ENCODE measurements at places on chromosomes 2 and 18.

GRCh38 chr2:156457523-156458517 lies 21.6 kb downstream of the GPD2 start:
- no peak for DNase-seq

DNA sequence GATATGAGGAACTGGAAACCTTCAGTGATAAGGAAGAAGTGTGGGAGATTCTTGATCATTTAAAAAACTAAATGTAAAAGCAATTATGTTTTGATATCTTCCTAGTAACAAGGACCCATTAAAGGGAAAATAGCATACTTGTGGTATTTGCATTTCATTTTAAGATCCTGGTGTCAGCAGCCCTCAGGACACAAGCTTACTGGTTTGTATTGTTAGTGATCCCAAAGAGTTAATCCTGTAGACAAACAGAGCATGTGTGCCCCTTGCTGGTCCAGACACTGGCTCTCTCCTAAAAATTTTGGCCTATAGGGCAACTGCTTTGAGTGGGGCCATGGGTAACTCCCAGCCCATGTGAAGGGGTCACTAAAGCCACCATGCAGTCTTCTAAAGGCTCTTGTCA lies 101.1 kb upstream of the TFCP2L1 start:
- DNase-seq, result no peak

GRCh38 chr2:85777441-85777861 lies 23.7 kb downstream of the ATOH8 start:
- DNase-seq, result no peak

GRCh38 chr2:159960414-159960813 lies 102.0 kb downstream of the PLA2R1 start:
- DNase-seq, result no peak

DNA sequence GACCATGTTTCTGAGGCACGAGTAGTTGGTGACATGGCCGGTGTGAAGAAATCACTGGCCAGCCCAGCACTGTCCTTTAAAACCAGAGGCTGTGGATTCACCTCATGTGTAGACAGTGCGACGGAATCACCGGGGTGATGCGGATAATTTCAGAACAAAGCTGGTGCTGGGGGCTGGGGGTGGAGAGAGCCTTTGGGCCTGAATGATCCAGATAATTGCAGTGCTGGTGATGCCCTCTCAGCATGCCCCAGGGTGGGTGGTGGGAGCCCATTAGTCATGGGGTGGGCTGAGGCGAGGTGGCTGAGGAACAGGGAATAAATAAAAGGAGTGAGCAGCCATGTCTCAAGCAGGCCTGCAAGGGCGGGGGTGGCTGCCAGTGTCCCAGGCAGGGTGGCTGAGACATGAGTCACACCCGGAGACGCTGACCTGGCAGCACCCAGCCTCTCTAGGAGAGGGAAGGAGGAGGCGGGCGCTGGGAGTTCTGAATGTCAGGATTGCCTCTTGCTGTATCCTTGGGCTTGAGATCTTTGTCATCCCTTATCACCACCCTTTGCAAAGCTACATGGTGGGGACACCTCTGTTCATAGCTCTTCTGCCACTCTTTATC lies 151.1 kb upstream of the MSH6 start:
- DNase-seq, result no peak

DNA sequence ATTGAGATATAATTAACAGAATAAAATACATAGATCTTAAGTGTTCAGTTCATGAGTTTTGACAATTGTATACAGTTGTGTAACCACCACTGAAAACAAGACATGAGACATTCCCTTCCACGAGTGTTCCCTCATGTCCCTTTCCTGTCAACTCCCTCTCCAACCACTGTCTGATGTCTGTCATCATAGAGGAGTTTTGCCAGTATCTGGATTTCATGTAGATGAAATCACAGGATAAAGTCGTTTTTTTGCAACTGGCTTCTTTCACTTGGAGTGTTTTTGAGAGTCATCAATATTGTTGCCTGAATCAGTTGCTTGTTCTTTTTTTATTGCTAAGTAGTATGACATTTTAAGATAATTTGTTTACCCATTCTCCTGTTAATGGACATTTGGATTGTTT lies 52.7 kb downstream of the RBMS1 start:
- DNase-seq, result peak; percentile 72

- DNase-seq, result no peak
These were observed 83.1 kb upstream of the LRRTM4 start for GRCh38 chr2:77604953-77605929.

GRCh38 chr18:74063557-74063956 lies 84.1 kb downstream of the FBXO15 start:
- no peak for DNase-seq

GRCh38 chr2:160984426-160985077 lies 175.7 kb upstream of the TANK start:
- no peak for DNase-seq

GRCh38 chr18:9285604-9286003 lies 49.0 kb upstream of the TWSG1 start:
- no peak for DNase-seq

DNA sequence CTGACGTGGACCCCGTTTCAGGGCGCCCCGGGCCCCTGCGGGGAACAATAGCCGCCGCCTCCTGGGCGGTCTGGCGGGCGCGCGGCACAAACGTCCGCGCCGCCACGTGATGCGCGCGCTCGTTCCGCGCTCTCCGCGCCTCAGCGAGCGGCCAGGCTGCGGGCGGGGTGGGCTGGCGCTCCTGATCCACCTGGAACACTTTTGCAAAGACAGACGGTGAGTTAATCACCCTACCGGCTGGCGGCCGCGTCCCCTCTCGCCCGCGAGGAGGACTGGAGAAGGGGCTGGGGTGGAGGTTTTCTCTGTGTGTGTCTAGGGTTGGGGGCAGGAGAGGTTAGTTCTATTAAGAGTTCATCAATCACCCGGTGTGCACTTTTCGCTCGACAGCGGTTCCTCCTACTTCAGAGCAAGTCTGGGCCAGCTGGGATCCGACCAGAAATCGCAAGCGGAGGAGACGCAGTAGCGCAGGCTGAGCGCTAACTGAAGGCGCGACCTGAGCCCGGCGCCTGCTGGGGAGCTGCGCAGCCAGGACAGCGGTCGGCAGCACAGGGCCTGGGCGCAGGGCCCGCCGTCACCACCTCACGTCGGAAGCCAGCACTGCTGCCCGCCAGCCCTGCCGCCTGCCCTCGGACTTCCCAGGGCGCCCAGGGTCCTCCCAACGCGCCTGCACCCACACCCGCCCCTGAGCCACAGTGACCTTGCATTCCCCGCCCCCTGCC lies 10.3 kb upstream of the HOXD1 start:
- DNase-seq, result peak; percentile 54

DNA sequence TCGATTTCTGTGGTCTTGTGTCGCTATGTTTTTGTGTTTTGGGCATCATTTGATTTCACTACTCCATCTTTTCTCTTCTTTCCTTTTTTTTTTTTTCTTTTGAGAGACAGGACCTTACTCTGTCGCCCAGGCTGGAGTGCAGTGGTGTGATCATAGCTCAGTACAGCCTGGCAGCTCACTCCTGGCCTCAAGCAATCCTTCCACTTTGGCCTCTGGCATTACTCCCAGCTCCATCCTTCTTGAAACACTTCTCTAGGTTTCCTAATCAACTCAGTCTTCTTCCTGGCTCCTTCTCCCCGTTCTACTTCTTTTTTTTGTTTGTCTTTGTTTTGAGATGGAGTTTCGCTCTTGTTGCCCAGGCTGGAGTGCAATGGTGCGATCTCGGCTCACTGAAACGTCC lies 26.5 kb downstream of the TCF23 start:
- DNase-seq, result no peak

All from NCI-H748 treated with DMSO at 0.1 percent for 48 hours (cell line).